Central memory CD4-positive, alpha-beta T cell (primary cell): ENCODE measurements at places on chromosomes 1 and 21.

GRCh38 chr21:43803558-43804300, 14.4 kb downstream of the RRP1 start:
- DNase-seq = no peak

DNA sequence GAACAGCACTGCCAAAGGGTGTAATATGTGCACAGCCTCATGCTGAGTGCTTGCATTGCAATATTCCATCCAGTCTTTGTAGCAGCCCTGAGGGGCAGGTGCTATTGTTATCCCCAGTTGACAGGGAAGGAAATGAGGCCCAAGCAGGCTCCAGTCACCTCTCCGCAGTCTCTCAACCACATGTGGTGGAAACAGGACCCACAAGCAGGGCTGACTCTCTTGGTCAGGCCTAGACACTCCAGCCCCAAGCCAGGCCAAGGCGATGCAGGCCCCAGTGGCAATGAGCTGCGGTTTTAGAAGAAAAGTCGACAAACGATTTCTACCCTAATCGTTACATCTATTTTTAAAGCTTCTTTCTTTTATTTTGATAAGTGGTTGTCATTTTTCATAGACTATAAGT, 52.6 kb upstream of the GADD45A start:
- DNase-seq = no peak

GRCh38 chr1:246591047-246591446, 24.8 kb downstream of the CNST start:
- no peak for DNase-seq

GRCh38 chr21:40270047-40270446, 402.8 kb downstream of the PCP4 start:
- no peak for DNase-seq

GRCh38 chr1:65458730-65459396, 38.4 kb downstream of the LEPR start:
- no peak for DNase-seq

DNA sequence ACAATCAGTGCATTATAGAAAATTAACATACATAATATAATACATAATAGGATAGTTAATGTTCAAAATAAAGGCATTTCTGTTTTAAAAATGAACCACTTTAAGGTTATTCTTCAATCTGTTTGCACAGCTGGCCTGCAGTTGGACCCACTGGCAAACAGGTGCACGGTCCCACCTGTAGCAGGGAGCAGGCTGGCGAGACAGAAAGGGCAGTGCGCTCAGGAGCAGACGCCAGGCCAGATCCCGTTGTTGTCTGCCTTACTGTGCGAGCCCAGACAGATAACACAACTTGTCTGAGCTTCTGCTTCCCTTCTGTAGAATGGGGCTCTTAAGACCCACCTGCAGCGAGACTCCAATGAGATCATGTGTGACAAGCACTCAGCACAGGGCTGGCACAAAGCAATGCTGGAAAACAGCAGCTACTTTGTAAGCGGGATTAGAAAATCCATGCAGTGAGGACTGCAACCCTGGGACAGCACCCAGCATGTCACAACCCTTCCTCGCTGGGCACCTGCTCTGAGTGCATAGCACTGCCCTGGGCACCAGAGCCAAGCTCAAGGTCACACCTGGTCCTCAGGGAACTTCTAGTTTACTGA, 33.5 kb downstream of the VPS26C start:
- no peak for DNase-seq

GRCh38 chr1:48906164-48906563, 129.5 kb upstream of the BEND5 start:
- no peak for DNase-seq

GRCh38 chr1:182877842-182878241, 38.7 kb downstream of the DHX9 start:
- no peak for DNase-seq

DNA sequence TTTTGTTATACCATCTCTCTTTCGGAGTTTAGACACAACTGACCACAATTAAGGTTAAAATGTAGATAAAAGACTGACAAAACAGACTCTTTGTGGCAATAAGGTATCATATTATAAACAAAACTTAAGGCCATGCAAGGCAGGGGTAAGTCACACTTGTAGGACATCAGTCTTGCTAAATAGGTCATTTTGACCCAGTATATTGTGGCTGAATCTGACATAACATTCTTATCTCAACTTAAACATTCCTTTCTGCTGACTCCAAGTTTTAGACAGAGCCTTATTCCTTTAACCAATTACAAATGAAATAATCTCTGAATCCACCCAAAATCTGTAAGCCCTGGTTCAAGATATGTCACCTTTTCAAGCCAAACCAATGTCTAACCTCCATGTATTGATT, 733.4 kb upstream of the B3GALT2 start:
- no peak for DNase-seq

- no peak for DNase-seq
These were observed 194.1 kb downstream of the ROR1 start for GRCh38 chr1:63967901-63968300.

DNA sequence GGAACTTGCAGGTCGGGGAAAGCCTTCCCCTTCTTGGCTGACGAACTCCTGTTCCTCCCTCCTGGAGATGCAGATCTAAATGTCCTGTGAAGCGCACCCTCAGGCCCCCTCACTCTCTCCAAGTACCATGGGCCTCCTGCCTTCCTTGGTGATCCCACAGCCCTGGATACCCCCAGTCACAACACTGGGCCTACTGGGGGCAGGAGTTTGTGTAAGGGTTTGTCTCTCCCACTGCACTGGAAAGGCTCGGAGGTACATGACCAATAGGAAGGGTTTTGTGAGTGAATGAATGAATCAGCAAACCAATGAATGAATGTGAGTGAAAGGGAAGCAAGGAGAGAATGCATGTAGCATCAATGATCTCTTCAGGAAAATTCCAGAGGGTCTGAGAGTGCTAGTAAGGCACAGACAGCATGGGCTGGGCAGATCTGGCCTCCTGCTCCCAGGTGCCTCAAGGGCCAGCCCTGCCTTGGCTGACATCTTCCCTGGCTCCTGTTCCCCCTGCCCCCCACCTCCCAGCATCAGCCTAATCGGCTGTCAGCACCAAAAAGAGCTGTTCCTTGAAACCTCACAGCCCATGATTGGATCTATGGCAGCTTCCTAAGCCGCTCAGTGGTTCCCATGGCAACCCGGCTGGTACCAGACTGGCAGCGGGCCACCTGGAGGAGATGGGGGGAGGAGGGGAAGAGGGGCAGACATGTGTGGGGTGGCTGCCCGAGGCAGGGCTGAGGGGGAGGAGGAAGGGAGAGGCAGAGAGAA, 95.8 kb downstream of the VWA5B1 start:
- no peak for DNase-seq

DNA sequence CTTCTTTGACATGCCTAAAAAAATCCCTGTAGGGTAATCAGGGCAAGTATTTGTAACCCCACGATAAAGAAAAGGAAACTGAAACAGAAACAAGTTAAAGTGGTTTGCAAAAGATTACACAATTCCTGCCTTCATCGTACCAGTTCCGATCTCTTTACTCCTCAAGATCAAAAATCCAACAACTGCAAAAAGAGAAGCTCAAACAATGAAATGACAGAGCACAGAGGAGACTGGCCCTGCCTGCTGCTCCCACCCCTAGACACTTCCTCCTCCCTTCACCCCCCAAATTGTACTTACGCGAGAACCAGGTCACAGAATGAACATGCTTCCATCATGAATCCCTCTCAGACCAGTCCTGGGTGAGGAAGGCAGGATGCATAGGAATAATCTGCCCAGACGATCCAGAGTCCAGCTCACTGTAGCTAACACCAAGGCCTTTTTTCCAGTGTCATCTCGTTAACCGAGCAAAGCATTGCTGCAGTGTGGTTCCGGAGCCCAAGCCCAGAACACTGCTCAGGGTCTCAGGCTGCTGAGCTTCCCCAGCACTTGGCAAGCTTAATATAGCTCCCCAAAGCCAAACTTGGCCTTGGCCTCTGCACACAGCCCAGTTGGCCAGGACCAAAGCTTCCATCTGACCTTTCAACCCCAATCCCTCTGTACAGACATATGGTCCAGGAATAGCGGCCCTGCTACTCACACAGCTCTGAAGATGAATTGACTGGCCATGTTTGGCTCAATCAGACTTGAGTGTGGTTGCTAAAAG, 20.3 kb downstream of the RXRG start:
- DNase-seq = peak; percentile 22

- DNase-seq = no peak
These were observed 256.3 kb upstream of the IRF2BP2 start for GRCh38 chr1:234866007-234866866.
